Omental fat pad (tissue), 4 donors: ENCODE measurements at places on chromosomes 4 and X.

- no peak for DNase-seq
Measured at GRCh38 chr4:66555301-66555700, 885.0 kb upstream of the EPHA5 start.

- DNase-seq = no peak
Measured at GRCh38 chr4:119598521-119598920, 30.1 kb downstream of the PDE5A start.

DNA sequence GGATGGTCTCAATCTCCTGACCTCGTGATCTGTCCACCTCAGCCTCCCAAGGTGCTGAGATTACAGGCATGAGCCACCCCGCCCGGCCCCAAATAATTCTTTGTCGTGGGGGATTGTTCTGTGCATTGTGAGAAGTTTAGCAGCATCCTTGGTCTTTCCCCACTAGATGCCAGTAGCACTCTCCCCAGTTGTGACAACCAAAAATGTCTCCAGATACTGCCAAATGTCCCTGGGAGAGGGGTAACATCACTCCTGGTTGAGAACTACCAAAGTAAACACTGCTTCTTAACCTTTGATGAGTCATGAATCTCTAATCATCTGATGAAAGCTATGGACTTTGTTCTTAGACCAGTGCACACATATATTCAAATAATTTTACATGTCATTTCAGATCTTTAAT is 90.7 kb upstream of the BRS3 start:
- no peak for DNase-seq

DNA sequence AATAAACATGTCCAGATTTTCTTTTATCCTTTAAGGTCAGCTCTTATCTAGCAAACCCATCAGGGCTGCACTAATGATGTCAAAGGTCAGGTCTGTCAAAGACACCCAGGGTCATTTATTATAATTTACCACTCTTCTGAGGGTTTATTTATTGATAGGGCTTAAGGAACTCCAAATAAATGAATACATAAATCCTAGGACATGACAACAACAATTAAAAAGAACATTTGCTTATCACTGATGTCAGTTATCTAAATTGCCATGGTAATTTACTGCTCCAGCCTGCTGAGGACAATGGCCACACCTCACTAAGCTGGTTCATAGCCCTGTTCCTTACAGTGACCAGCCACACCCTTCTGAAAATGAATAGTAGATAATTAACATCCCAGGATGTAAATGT is 317.1 kb downstream of the UNC5C start:
- no peak for DNase-seq

- DNase-seq = no peak
Measured at GRCh38 chrX:141375011-141375760, 132.9 kb upstream of the SPANXC start.

DNA sequence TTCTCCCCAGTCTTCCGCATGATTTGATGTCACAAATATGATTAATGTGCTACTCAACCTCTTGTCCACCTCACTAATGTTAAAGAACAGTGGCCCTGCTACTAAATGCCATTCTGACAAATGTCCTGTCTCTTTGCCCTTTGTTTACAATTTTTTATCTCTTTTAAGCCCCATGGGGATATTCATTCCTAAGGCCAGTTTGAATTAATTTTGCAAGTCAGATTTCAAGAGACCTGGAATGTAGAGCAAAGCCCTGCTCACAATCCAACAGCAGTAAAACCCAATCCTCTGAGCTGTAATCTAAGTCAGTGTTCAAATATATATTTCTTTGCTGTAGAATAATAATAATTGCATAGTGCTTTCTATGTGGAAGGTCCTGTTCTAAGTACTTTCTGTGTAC is 81.2 kb downstream of the LDB2 start:
- DNase-seq = no peak

GRCh38 chr4:153937289-153937688 is 148.4 kb upstream of the SFRP2 start:
- DNase-seq = no peak

GRCh38 chr4:4339504-4340085 is 47.3 kb upstream of the NSG1 start:
- DNase-seq = no peak

- DNase-seq = no peak
Measured at GRCh38 chrX:105211066-105211575, 9.4 kb downstream of the TEX13A start.

GRCh38 chr4:14810121-14810520 is 192.2 kb upstream of the CPEB2 start:
- DNase-seq = no peak

GRCh38 chrX:111268506-111268905 is 1.8 kb downstream of the CAPN6 start:
- no peak for DNase-seq

DNA sequence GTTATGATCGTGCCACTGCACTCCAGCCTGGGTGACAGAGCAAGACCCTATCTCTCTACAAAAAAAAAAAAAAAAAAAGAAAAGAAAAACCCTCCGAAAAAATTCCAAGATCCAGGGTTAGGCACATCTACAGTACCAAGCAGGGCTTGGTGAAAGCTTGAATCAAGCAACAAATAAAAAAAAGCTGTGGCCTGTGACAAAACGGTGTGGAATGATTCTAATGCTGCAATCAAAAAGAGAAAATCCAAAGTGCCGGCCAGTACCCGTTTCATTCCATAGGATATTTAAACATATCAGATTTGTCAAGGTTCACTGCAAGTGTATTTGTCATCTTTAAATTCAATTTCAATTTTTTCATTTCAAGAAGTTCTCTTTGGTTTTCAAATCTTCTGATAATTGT is 20.5 kb downstream of the RWDD4 start:
- no peak for DNase-seq

DNA sequence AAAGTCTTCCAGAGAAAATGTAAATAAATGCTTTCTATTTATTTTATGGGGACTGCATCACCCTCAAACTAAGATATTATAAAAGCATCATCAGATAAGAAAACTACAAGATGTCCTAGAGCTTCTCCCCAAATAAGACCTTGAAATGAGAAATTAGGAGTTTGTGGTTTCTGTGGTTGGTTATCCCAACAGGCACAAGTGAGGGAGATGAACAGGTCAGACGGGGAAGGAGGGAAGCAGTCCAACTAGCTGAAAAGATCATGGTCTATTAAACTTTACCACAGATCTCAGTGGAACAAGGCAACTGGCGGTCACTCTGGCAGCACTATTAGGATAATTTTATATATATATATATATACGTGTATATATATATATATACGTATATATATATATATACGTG is 319.3 kb upstream of the GRID2 start:
- no peak for DNase-seq

DNA sequence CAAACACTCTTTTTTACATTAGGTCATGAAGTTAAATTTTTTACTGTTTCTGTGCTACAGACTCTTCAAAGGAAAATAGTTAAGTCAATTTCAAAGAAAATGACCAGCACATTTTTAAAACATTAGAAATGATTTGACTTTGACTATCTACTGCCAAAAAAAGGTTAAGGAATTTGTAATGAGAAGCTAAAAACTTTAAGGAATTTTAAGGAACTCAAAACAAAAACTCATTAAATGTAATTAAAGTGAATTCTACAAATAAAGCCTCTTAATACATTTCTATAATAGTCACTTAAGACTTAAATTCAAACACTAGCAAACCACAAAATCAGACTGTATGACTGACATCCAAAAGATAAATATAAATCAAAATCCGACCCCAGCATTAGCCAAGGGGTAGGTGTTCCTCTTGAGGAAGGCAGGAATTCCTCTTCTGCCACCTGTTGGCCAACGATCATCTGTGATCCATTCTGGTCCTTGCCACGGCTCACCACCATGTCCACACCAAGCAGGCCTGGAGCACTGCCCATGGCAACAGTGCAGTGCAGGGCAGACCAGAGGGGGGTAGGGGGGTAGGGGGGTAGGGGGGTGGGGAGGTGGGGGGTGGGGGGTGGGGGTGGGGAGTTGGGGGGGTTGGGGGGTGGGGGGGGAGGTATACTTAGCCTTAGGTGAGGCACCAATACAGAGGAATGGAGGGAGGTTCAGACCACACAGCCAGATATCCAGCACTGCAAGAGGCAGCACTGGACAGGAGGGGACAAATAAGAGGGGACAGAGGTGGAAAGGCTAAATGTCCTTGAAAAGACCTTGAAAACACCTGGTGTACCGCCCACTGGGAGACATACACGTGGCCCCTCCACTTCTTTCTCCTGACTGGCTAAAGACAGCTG is 287.4 kb downstream of the CHIC1 start:
- DNase-seq = no peak

DNA sequence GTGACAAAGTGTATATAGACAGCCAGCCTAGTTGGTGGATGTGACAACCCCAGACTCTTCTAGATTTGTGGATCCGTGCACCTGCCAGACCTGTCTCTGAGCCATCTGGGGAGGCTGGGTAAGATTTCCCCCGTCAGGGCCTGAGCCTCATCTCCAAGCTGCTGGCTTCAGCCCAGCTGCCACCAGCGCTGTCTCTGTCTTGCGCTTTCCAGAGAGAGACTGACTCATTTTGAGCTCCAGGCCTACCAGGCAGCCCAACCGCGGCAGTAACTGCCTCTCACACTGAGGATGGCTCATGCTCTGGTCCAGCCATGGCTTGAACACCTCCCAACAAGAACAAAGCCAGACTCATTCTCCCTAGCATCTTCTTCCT is 26.4 kb downstream of the NOP14 start:
- DNase-seq = no peak

- DNase-seq = no peak
Measured at GRCh38 chr4:95066050-95066449, 308.3 kb downstream of the BMPR1B start.

DNA sequence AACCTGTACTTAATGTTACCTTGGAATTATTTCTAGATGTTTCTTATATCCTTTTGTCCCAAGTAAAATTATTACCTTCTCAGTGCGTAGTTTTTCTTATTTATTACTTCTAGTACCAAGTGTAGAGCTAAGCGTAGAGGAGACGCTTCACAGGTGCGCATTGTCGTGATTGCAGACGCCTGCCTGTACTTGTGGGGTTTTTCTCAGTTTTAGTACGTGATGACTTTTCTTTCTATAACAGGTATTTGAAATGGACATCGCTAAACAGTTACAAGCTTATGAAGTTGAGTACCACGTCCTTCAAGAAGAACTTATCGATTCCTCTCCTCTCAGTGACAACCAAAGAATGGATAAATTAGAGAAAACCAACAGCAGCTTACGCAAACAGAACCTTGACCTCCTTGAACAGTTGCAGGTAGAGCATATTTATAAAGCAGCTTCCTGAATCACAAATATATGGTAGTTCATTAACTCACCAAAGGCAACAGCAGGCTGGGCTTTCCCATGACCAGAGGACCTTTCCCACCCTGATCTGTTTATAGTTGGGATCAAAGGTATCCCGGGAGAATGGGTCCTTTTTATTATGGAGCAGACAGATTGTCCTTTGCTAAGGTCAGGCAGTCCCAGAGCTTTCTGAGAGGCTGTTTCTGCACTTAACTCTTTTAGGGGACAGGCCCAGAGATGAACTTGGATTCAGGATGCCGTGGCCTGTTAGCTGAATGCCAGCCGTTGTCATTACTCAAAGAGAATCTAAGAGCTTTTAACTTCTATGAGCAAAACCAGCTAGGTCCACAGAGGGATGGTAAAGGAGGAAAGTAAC is 172.9 kb downstream of the PTTG2 start:
- DNase-seq = no peak

DNA sequence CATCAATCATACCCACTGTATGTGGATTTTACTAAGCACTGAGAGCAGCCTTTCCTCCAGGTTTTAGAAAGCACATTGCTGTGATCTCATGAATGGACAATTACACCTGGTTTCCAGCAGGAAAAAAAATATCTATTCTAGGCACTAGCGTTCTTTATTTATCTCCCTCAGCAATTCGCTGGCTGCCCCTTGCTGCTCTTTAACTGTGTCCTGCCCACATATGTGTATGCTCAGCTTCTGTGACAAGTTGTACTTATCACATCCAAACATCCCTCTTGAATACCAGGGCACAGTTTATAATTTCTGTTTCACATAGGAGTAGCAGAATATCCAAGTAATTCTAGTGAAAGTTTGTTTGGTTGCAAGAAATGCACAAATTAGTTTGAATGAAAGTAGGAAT is 146.8 kb downstream of the USP46 start:
- DNase-seq = no peak

DNA sequence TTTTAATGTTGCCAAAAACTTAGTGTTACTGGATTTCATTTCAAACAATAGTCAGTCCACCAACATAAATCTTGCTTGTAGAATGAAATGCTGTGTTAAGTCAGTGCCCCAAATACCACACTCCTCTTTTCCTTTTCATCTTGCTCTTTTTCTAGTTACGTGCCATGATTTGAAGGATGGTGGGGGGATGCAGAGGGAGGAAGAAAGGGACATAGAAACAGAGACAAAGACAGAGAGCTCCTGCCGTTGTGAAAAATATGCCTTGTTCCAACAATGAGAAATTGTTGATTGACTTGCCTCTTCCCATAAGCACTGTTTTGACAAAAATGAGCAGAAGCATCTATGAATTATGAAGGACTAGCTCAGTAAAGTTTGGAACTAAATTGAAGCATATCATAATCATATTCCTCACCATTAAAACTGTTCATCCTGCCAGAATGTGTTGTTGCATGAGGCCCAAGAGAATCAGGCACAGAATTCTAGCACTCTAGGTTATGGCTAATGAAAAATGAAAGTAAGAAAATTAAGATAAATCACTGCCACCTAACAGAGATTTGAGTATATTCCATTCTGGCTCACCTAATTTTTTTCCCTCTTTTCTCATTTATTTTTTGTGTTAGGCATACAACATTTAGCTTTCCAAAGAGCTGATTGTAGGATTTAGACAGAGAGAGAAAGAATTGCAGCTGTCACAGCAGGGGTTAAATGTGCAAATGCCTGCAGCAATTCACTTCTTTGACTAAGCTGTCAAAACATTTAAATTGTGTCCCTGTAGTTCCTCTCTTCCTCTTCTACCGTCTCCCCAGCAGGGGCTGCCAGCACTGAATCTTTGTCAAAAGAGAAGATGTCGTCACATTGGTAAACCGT is 111.6 kb upstream of the PTPN13 start:
- no peak for DNase-seq
